ENCODE measurements at places on chromosomes 6 and 20.

- no peak for DNase-seq
These were observed 181.2 kb downstream of the ZDHHC14 start for GRCh38 chr6:157561929-157562810.

GRCh38 chr6:156928126-156928525 is 150.9 kb downstream of the ARID1B start:
- no peak for DNase-seq

DNA sequence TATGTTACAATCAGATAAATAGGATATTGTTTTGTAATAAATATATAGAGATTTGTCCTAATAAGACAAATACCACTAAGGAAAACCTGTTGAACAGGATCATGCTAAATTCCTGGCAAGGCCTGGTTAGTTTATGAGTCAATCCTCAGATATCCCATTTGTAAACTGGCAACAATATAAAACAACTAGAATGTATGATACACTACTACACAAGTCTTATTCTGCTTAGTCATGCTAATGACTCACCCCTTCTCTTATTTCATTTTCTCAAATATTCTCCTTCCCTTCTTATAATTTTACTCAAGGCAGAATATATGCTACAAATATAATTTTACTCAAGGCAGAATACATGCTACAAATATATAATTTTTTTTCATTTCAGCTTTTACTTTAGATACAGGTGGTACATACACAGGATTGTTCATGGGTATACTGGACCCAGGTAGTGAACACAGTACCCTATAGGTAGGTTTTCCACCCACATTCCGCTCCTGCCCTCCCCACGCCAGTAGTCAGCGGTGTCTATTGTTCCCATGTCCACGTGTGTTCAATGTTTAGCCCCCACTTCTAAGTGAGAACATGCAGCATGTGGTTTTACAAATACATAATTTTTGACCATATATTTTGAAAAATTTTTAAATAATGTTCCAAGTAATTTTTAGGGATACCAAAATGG is 6.3 kb downstream of the OSER1 start:
- peak; percentile 96 for DNase-seq

DNA sequence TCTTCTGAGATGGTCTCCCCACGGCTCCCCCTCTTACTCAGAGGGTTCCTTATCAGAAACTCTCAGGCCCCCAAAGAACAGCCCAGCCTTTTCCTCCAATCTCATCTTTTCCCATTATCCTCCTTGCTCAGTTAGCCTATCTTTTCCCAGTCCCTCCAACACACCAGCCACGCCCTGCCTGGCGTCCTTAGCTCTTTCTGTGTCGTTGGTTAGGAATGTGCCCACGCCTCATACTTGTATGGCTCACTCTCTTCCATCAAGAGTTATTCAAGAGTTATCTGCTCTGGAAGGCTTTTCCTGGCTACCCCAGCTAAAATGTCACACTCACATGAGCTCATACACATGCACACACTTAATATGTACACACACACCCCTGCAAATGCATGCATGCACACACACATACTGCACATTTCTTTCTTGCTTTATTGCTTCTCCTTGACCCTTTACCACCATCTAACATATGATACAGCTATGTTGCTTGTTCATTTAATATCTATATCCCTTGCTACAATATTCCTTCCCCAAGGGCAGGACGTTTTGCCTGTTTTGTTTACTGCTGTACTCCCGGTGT is 37.6 kb downstream of the SLC2A10 start:
- peak; percentile 29 for DNase-seq

DNA sequence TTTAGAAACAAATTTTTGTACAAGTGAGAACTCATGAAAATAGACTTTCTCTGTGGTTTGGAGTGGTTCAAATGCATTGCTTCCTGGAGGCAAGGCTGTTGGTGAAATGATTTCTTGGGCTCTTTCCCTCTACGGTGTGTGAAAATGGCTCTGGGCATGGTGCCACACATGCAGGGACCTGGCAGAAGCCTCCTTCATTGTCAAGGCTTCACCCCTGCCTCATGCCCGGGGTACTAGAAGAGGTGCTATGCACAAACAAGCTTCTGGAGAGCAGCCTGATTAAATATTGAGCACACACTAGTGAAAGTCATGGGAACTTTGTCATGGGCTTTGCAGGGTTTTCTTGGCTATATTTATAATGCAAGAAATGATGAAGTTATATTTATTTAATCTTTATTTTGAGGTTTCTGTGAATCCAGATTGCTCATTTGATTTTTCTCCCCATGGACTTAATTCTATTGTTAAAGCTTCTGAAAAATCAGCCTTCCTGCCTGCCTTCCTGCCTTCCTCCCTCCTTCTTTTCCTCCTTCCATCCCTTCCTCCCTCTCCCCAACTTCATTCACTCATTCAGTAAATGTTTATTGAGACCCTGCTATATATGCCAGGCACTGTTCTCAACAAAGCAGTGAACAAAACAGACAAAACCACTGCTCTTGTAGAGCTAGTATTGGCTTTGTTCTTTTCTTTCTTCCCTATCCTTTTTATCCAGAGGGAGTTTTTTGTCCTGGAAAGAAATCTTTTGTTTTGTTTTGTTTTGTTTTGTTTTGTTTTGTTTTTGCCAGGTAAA is 21.0 kb downstream of the C6orf89 start:
- DNase-seq = no peak

GRCh38 chr6:8983202-8983688 is 547.9 kb upstream of the SLC35B3 start:
- DNase-seq = peak; percentile 34

GRCh38 chr20:20272686-20273085 is 95.2 kb upstream of the INSM1 start:
- no peak for DNase-seq

Measured in HCEC 1CT (cell line).